ENCODE measurements at places on chromosomes 5 and 9.

DNA sequence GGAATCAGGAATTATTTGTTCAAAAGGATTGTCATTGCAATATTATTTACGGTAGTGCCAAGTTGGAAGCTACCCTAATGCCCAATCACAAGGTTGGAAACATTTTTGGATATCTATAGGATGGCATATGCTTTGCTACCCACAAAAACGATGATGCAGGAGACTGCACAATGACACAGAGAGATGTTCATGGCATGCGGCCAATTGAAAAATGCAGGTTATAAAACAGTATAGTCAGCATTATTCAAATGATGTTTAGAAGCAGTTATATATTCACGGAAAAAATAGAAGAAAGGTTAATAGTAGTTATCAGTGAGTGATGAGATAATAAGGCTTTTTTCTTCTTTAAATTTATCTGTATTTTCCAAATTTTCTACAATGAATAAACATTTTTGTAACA lies 5.9 kb upstream of the ACSL6 start:
- DNase-seq = no peak

- DNase-seq = no peak
Measured at GRCh38 chr5:39631958-39632357, 207.2 kb upstream of the DAB2 start.

DNA sequence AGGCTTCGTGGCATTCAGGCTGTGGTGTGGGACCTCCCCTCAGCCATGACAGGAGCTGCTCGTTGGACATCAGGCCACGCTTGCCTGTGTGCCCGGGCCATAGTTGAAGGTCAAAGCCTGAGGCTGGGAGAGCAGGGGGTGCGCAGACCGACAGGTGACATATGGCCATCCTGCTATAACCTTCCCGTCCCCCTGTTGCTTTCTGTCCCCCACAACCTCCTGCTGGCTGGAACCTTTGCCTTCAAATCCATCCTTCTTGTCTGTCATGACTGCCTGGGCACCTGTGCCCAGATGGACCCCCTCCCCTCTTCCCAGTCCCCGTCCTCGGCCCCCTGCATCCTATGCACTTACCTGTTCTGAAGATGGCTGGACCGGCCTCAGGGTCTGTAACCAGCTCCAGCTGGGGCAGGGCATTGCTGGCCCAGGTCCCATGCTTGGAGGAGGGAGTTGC lies 83.2 kb downstream of the WNK2 start:
- DNase-seq = no peak

DNA sequence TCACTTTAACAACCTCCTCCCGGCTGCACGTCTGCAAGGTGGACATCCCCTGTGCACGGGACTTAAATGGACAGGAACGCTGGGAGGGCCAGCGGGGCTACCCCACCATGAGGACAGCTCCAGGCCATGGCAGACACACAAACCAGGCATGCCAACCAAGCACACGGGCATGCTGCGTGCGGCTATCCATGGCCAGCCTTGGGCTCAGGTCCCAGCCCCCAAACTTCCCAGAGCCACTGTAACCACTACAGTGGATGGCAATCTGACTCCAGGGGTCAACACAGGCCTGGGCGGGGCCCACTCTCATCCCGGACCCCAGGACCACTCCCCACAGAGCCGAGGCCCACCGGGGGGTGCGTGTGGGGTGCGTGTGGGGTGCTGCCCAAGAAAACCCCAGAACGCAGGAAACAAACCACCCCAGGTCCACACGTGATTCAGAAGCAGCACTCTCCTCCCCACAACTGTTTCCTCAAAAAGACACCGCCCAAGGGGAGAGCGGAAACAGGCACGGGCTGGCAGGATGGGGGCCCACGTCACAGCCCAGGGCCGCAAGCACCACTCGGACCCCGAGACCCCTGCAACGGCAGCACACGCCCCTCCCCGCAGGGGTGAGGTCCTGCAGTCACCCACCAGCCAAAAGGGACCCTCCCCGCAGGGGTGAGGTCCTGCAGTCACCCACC lies 7.4 kb downstream of the SLC12A7 start:
- no peak for DNase-seq

DNA sequence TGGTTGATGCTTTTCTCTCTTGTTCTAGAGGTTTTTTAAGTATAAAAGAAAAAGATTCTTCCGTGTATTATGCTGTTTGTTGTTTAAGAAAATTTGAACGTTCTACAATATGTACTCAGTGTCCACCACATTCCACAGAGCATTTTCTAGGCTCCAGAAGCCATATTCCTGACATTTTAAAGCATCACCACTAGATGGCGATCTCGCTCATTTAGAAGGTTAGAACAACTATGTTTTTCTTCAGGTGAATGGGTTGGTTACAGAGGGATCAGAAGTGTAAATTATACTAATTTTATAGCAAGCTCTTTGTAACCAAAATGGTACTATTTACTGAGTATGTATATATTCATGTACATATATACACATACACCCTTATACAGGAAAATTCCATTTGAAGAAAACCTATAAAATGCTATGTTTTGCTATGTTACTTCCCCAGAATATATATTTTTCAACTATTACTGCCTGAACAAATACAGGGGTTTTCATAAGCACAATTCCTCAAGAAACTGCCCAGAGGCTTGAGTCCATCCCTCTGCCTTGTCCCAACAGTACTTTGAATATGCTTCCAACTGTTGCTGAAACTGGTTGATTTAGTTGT lies 284.3 kb downstream of the CCDC171 start:
- peak; percentile 24 for DNase-seq

DNA sequence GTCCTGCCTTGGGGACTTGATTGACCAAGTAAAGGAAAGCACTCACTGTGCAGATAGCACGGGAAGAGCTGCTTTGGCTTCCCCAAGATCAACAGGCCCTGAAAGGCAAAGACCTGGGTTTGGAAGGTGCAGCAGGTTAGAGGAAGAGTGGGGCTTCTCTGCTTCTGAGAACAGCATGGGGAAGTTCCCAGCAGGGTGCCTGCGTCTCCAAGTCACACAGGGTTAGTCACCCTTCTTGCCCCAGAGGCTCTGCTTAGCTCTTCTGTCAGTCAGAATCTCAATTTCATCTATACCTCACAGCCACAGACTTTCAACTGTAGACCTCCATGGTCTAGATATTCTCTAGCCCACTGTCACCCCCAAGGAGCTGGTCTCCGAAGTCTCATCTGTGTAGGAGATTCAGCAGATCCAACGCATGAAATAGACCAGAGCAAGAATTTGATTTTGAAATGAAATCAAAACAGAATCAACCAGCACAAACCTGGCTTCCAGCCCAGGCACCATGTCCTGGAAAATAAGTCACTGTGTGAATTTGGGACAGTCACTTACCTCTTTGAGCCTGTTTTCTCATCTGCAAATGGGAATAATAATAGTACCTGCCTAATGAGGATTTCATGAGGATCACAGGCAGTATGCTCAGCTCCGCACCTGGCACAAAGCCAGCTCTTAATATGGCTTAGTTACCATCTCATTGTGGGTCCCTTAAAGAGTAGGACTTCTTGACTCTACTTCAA lies 64.0 kb downstream of the SFXN1 start:
- DNase-seq = no peak

- DNase-seq = no peak
Measured at GRCh38 chr9:37034305-37034937, 353 bp upstream of the PAX5 start.

- DNase-seq = no peak
Measured at GRCh38 chr9:38083858-38084555, 15.0 kb upstream of the SHB start.

- DNase-seq = peak; percentile 79
Measured at GRCh38 chr5:101897914-101898313, 398.2 kb downstream of the SLCO4C1 start.

- DNase-seq = peak; percentile 74
Measured at GRCh38 chr9:106921341-106921899, 58.5 kb downstream of the ZNF462 start.

GRCh38 chr9:26054600-26055520 lies 376.6 kb upstream of the TUSC1 start:
- no peak for DNase-seq

GRCh38 chr9:129716091-129716490 lies 36.8 kb downstream of the PTGES start:
- no peak for DNase-seq

DNA sequence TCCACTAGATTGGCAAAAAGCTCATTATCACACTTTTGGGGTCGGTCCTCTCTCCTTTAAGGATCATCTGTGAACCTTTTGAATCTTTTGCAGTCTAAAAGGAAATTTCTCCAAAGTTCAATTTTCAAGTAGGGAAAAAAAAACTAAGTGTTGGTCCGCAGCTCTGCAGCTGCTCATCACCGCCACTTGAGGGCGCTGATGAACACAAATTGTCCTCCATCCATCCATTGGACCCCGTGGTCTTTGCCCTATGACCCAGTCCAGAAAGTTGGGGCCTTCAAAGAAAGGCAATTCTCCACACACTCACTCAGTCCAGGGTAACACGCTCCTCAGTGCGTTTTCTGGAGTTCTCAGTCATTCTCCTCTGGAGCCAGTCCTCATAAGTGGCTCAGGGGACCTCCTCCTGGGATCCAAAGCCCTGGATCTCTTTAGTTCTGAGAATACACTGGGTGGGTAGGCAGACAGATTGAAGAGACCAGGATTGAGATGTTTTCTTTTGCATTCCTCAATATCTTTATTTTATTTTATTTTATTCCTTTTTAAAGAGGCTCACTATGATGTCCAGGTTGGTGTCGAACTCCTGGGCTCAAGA lies 63.6 kb upstream of the SLC28A3 start:
- DNase-seq = no peak

GRCh38 chr5:34045996-34046395 lies 3.0 kb upstream of the C1QTNF3 start:
- DNase-seq = no peak

DNA sequence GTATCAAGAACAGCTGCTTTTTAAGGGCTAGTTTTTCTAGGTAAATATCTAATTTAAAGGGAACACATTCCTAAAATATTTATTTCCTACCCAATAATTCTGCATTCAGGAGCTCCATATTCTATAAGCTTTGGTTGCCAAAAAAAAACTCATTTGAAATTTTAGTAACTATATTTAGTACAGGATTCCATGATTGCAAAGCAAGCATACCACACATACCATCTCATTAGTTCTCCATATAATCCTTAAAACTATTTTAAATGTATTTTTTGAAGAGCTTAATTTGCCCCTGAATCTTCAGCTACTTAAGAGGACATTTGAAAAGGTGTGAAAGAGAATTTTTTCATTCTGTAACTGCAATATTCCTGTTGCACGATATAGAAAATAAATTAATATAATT lies 877.0 kb downstream of the NR2F1-AS1 start:
- no peak for DNase-seq

- no peak for DNase-seq
Measured at GRCh38 chr5:59126708-59127573, 544.1 kb downstream of the RAB3C start.

DNA sequence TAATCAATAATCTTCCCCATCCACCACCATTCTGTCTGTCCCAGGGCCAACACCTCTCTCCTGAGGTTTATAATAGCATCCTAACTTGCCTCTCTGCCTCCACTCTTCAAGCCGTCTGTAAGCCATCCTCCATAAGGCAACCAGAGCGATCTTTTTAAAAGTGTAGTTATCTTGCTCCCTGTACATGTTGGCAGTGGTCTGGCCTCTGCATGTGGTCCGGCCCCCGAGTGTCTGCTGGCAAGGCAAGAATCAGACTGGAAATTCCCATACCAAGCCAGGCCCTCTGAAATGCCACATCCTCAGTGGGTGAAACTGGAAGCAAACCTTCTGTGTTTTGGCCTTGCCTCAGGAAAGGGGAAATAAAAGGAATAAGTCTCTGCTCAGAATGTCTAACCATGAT lies 17.0 kb downstream of the TTLL11 start:
- no peak for DNase-seq

- no peak for DNase-seq
Measured at GRCh38 chr9:121640076-121640475, 11.4 kb upstream of the DAB2IP start.

DNA sequence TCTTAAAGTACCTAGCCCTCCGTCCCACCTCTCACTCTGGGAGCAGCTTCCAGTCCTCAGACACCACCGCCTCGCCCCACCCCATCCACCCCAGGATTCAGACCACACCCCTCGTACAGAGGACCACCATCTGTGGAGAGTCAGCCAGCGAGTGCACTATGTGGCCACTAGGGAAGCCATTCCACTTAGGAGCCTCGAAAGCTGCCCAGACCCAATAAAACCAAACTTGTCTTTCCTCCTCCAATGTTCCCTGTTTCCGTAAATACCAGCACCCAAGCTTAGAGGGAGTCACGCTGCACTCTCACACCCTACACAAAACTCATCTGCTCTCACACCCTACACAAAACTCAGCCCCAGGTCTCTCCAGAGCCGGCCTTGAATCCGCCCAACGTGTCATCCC lies 1.9 kb downstream of the GCNT4 start:
- no peak for DNase-seq

DNA sequence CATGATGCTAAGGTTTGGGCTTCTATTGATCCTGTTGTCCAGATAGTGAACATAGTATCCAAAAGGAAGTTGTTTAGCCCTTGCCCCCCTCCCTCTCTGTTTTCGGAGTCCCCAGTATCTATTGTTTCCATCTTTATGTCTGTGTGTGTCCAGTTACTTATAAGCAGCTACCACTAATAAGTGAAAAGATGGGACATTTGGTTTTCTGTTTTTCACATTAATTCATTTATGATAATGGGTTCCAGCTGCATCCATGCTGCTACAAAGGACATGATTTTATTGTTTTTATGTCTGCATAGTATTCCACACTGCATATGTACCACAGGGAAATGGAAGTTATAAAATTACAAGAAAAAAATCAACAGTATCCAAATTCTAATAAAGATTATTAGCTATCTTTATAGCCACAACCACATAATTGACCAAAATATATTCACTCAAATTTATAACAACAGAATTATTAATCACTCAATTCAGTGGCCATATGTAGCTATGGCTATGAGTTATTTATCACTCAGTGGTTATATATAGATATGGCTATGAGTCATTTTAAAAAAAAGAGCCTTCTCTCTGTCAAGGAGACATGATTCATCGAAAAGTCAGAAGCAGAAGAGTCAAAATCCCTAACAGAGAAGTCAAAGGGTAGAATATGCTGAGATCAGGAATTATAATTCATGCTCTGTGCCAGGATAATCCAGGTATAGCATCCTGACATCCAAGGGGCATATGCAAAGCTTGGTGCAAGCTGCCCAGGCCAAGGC lies 367.5 kb downstream of the DEPDC1B start:
- DNase-seq = no peak

GRCh38 chr5:140570058-140570457 lies 5.4 kb downstream of the SLC35A4 start:
- DNase-seq = no peak

GRCh38 chr5:133370904-133371303 lies 241.4 kb downstream of the FSTL4 start:
- no peak for DNase-seq

Data from NCI-H187 treated with DMSO at 0.1 percent for 48 hours (cell line).